Fibroblast of skin of back (primary cell): ENCODE measurements at places on chromosomes 3 and 15.
A peak's percentile ranks its signal among the peaks of the same experiment; 100 is the strongest.

- no peak for DNase-seq
Observed at GRCh38 chr3:194130188-194130587, 5.8 kb upstream of the HES1 start.

- DNase-seq, result no peak
Observed at GRCh38 chr3:158737976-158738615, 5.8 kb upstream of the RARRES1 start.

- no peak for DNase-seq
Observed at GRCh38 chr3:43173949-43174348, 68.1 kb upstream of the POMGNT2 start.

- no peak for DNase-seq
Observed at GRCh38 chr3:22353126-22353525, 602.1 kb upstream of the ZNF385D start.

- peak; percentile 98 for DNase-seq
Observed at GRCh38 chr3:123688241-123688747, 103.4 kb upstream of the HACD2 start.

GRCh38 chr3:186990878-186991308 is 60.6 kb downstream of the ST6GAL1 start:
- DNase-seq, result no peak

- DNase-seq, result no peak
Observed at GRCh38 chr3:123379041-123379830, 69.7 kb downstream of the ADCY5 start.
